ENCODE measurements at places on chromosomes 11 and 22.
A peak's percentile ranks its signal among the peaks of the same experiment; 100 is the strongest.

DNA sequence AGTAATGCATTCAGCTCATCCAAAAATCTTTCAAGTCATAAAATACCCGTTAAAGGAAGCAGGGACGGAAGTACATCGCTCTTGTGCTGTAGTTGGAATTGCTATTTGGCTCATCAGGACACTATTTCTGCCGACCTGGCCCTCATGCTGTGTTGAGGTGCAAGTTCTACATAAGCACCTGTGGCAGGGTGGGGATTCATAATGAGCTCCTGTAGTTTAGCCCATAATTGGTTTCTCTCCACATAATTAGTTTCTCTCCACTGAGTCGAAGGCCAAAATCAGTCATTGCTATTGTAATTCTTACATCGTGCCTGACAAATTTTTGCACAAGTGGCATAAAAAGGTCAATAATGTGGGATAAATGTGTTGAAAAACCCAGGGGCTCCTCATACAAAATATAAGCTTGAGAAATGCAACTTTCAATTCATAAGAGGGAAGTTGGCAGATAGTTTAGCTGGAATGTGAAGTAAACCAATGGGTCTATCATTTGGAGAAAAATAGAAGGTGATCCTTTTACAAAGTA, 14.9 kb upstream of the ISX start:
- DNase-seq = no peak

DNA sequence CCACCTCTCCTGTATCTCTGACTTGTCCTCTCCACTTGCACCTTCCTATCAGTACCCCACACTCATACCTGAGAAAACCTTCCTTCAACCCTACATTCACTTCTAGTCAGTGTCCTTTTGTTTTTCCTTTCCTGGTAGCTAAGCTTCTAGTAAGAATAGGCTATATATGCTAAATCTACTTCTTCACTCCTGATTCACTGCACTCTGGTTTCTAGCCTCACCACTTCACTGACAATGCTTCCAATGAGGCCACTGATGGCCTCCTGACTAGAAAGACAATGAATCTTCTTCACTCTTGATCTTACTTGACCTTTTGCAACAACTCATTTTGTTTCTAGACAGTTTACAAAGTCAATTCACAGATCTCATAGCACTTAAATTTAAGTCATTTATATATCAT, 52.0 kb downstream of the RELT start:
- DNase-seq = no peak

- no peak for DNase-seq
Observed at GRCh38 chr11:72578051-72578450, 96.2 kb downstream of the PDE2A start.

GRCh38 chr22:49738006-49738405, 89.7 kb downstream of the BRD1 start:
- DNase-seq = no peak

- DNase-seq = no peak
Observed at GRCh38 chr11:127412722-127413380, 412.3 kb upstream of the KIRREL3 start.

GRCh38 chr11:17673951-17674350, 45.4 kb upstream of the MYOD1 start:
- DNase-seq = no peak

DNA sequence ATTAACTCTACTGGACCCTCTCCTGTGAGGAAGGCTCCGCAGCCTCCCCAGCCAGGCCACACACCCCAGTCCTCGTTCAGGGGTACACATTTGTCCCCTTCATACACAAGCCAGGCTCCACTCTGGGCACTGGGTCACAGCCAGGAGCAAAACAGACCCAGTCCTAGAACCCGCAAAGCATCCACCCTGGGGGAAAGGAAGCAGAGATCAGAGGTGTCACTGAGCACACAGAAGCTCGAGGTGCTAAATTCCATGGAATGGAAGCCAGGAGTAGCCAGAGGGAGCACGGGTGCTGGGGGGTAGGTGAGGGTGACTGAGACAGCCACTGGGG, 43.6 kb upstream of the TH start:
- DNase-seq = no peak

GRCh38 chr11:36581536-36581935, 12.8 kb upstream of the IFTAP start:
- DNase-seq = no peak

DNA sequence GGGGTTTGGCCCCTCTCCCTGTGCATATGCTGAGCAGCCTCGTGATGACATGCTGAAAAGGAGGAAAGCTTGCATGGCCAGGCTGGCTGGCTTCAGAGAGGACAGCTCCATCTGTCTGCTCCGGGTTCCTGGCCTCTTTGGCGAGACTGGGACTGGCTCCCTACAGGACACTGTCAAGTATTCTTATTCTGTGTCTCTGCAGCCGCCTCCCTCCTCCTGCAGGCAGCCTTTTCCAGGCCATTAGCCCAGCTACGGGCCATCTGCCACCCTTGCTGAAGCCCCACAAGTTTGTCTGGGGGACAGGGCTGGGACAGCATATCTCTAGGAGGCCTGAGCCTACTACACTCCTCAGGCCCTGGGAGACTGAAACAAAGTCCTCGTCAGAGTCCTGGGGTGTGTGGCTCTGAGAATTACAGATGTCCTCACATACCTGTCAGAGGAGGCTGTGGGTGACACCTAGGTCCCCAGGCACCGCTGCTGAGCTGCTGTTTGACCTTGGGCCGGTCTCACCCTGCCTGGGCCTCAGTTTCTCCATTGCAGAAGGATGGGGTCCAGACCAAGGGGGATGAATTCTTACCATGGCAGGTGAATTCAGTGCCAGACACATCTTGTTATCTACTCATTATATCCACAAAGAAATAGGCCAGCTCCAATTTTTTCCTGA, 11.0 kb downstream of the MRGPRG start:
- no peak for DNase-seq

DNA sequence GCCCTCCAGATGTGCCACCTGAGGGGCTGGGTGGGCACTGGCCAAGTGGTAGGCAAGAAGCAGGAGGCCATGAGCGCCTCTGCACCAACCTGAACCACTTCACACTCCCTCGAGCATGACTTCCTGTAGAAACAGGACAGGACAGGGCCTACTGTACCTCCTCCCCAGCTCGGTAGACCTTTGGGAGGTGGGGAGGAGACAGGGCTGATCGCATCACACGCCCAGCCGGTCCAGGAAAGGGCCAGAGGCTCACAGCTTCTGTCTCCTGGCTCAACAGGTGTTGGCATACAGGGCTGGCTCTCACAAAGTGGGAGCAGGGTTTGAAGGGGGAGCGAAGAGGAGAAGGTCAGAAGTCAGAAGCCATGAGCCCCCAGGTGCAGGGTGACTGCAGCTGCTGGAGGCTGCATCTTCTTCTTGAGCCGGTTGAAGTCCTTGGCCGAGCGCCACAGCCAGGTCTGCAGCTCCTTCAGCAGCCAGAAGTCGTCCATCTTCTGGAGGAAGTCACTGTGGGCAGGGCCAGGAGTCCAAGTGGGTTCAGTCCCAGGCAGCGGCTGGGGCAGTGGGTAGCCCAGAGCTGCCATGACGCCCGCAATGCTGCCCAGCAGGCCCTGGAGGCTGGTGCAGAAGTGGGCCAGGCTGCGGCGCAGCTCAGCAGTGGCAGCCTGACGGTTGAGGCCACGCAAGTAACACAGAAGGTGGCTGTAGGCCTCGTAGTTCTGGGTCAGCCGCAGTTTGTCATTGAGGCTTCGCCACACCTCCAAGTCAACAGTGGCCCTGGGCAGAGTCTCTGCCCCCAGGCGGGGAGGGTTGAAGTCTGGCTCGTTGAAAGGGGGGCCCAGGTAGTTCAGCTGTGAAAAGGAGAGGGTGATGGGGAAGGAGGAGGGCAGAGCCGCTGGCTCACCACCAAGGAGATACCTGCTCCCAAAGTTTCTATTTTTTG, 8.3 kb downstream of the CLCF1 start:
- no peak for DNase-seq

- no peak for DNase-seq
Observed at GRCh38 chr11:15972838-15973237, 383.5 kb downstream of the SOX6 start.

DNA sequence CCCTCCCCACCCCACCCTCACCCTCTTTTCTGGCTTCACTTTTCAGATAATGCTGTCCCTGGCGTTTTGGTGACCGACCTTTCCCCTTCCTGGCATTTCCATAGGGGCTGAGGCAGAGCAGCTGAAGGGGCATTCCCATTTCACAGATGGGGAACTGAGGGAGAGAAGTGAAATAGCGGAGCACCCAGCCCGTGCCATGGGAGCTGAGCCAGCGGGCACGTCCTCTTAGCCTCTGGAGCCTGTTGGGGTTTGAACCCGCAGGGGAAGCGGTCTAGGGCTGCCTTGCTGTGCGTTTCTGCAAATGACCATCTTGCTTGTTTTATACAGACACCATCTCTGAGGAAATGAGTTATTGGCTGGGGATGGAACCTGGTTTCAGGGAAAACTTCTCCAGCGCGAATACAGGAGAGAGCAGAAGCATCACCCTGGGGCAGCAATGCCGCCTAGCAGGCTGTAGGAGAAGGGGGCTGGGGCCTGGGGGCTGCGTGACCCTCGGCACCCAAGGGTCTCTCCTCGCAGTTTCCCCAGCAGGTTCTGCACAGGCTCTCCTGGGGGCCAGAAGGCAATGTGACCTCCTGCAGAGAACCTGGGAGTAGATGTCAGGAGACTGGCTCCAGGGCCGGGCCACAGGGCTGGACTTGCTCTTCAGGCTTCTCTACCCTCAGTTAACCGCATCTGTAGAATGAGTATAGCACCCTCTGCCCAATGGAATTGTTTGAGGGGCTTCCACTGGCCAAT, 1.5 kb downstream of the PTPRJ start:
- DNase-seq = no peak

GRCh38 chr22:30948930-30949342, 19.6 kb downstream of the MORC2 start:
- DNase-seq = no peak

- no peak for DNase-seq
Observed at GRCh38 chr11:21119411-21119810, 450.0 kb downstream of the NELL1 start.

- no peak for DNase-seq
Observed at GRCh38 chr11:117888139-117888566, 11.7 kb upstream of the FXYD6 start.

- no peak for DNase-seq
Observed at GRCh38 chr11:132520199-132520598, 1012.1 kb downstream of the OPCML start.

DNA sequence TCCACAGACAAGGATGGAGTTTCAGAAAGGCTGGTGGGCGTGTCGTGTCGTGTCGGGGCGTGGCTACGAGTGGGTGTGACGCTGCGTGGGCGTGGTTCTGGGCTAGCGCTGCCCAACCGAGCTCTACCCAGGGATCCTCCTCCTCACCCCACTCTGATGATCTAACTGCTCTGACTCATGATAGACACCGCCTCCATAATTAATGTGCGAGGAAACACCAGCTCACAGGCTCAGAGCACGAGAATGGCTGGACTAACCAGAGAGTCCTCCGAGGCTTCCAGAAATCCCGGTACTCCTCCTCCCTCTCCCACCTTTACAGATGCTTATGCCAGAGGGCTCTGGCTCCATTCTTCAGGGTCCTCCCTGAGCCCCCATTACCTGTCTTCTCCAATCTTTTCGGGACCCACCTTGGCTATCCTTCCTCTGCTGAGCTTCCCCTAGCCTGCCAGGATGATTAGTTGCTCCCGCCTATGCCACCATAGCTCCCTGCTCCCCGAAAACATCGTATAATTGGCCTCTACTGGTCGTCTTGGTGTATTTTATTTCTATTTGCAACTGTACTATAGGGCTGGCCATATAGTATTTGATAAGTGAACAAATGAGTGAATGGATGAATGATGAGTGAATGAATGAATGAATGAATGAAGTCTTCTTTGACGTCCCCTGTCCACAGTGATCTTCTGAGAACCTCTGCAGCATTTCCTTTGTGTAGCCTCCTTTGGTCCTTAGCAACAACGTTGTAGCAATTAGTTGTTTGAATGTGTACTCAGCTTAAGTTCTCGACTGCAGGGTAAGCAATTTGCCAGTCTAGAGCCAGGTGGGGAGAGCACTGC, 21.7 kb downstream of the TMPRSS13 start:
- DNase-seq = peak; percentile 90

GRCh38 chr11:44270403-44271273, 39.3 kb downstream of the ALX4 start:
- DNase-seq = no peak

Measured in hematopoietic multipotent progenitor cell treated with erythropoietin and hydrocortisone succinate and interleukin-3 and kit ligand, for 15 days (in vitro differentiated cells).